Memory B cell (primary cell): ENCODE measurements at places on chromosomes 16 and 17.

- DNase-seq: peak; percentile 42
These were observed 10.7 kb downstream of the XYLT1 start for GRCh38 chr16:17459903-17460521.

GRCh38 chr17:10126276-10126615 is 72.2 kb downstream of the GAS7 start:
- no peak for DNase-seq

DNA sequence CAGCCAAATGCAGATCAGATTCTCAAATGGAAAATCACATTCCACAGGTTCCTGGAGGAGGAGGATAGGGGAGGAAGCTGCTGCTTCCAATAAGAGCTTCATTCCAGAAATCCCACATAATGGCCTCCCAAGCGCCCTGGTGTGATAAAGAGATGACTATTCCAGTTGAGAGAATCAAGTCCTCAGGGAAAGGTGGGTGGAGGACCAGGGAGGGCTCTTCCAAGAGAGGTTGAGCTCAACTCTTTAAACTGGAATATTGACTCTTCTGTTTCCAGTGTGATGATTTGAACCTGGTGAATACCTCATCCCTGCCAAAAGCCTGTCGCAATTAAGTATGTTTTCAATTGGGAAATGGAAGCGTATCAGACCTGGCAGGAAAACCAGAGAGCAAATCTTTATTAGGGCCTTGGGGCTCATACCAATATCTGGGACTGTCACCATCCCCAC is 81.4 kb upstream of the DYNLRB2 start:
- no peak for DNase-seq

- no peak for DNase-seq
These were observed 12.8 kb downstream of the RECQL5 start for GRCh38 chr17:75654176-75654575.

DNA sequence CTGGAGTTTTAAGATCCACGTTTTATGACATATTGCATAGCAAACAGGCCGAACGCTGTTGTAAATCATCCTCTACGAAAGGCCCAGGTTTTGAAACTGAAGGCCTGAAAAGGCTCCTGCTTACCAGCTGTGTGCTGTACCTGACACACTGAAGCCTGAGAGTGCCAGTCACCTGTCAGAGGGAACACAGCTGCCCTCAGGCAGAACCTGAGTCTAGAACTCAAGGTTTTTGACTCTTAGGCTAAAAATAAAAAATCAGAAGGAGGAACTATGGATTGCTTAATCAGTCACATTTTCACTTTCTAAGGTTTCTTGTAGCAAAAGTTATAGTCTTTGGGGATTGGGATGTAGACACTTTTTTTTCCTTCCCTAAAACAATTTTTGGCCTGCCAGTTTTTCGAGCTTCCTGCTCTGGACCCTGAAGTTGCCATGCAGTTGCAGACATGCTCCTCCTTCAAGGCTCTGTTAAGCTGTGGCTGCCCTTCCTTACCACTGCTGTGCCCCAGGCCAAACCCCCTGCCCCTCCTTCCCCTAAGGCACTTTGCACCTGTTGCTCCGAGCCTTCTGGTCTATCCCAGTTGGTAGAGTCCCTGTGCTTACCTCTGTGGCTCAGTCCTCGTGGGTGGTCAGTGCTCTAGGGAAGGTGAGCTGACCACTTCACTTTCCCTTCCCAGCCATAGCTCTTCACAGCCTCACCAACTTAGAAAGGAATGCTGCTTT is 56.6 kb downstream of the TENT4B start:
- no peak for DNase-seq
